ENCODE measurements at places on chromosomes 3 and 15.

DNA sequence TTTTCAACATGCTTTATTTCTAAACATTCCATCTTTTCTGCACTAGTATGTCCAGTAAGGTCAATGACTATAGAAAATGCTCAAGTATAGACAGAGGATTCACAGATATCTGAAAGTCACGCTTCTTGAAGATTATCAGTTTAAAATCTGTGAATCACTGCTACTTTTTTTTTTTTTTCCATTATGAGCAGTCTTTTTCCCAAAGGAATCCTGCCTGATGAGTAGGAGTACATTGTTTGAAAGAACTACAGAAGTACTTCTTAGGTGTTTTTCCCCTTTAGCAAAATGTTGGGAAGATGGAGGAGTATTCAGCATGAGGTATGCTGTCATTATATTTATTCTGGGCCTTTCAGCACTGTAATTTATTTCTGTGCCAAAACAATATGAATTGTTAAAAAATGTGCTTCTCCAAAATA is 266.2 kb downstream of the NLGN1 start:
- no peak for DNase-seq

- no peak for DNase-seq
These were observed 131.6 kb downstream of the C3orf70 start for GRCh38 chr3:185021256-185021655.

DNA sequence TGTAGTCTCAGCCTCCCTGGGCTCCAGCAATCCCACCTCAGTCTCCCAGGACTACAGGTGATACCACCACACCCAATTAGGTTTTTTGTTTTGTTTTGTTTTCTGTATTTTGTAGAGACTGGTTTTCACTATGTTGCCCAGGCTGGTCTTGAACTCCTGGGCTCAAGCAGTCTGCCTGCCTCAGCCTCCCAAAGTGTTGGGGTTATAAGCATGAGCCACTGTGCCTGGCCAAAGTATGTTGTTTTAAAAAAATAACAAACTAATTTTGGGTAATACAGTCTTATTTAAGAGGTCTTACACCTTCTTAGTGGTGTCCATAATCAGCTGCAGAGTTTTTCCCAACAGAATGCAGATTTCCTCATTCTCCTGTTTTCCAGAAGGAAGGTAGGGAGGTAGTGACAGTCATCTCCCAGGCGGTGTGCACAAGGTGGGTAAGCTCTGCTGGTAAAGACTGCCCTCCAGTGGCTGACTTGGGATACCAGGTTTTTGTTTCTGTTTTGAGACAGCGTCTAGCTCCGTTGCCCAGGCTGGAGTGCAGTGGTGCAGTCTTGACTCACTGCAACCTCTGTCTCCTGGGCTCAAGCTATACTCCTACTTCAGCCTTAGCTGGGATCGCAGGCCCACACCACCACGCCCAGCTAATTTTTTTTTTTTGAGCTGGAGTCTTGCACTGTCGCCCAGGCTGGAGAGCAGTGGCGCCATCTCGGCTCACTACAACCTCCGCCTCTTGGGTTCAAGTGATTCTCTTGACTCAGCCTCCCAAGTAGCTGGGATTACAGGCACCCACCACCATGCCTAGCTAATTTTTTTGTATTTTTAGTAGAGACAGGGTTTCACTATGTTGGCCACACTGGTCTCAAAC is 58.4 kb downstream of the MAP6D1 start:
- peak; percentile 52 for DNase-seq

GRCh38 chr3:63961891-63962290 is 49.7 kb upstream of the SCAANT1 start:
- DNase-seq, result no peak

- DNase-seq, result peak; percentile 52
These were observed 72.6 kb downstream of the MYO1E start for GRCh38 chr15:59299929-59300617.

- no peak for DNase-seq
These were observed 91.2 kb upstream of the VEPH1 start for GRCh38 chr3:157594413-157594812.

Data from CD8-positive, alpha-beta memory T cell (primary cell).